CD4-positive, alpha-beta T cell treated with Interleukin-4 for 4 hours (primary cell): ENCODE measurements at places on chromosomes 5 and 9.

- DNase-seq, result no peak
Measured at GRCh38 chr5:131021646-131022045, 143.4 kb downstream of the HINT1 start.

DNA sequence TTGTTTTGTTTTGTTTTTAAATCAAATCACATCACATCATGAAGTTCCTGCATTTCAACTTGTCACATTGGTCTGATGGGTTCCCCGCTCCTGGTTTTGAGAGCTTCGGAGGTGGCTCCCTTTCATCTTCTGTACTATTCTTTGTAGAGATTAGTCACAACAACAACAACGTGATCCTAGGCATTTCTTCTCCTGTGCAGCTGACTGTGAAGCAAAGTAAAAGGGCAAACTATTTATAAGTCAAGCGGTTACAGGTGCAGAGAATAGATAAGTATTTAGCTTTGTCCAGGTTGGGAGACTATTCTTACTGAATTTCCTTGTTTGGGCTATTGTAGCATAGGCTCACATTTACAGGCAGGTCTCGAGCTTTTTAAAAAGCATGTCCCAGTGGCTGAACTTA is 197.7 kb upstream of the CDKN2B start:
- DNase-seq, result no peak

DNA sequence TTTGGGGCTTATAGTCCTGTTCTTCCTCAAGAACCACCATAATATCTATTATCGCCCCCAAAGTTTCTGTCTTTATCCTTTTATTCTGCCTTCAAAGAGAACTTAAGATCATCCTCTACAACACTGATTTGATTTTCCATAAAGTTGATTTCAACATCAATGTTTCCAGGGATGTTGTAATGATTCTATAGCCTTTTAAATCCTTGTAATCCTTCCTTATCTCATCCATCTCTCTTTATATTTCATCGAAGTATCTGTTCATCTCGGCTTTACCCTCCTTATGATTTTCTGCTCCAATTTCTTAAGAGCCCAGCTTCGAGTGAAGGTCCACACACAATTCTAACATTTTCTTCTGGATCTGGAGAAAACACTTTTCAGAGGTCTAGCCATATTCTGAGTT is 218.4 kb downstream of the CDK5RAP2 start:
- DNase-seq, result no peak

DNA sequence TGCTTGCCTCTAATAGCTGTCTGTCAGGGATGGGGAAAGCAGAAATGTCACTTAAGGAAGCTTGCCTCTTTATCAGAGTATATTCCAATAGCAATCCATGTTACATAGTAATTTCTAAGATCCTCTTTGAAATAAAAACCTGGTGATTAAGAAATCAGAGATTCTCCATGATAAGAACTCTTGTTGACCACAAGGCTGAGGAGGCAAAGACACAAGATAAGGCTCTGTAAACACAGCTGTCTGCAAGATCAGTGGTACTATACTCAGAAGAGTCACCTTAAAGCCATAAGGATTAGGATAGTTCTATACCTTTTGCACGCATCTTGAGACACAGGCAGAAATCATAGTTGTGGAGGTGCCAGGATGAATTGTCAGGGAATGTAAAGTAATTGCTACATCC is 40.3 kb downstream of the HEXB start:
- DNase-seq, result no peak

DNA sequence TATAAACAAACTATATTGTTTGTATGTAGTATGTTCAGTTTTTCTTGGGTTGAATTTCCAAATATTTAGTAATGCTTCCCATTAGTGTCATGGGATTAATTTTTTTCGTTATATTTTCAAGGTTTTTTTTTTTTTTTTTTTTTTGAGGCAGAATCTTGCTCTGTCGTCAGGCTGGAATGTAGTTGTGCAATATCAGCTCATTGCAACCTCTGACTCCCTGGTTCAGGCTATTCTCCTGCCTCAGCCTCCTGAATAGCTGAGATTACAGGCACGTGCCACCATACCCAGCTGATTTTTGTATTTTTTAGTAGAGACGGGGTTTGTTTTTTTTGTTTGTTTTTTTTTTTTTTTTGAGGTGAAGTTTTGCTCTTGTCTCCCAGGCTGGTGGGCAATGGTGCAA is 10.6 kb downstream of the DDX46 start:
- DNase-seq, result no peak

- DNase-seq, result no peak
Measured at GRCh38 chr9:109311286-109311685, 9.6 kb downstream of the EPB41L4B start.

DNA sequence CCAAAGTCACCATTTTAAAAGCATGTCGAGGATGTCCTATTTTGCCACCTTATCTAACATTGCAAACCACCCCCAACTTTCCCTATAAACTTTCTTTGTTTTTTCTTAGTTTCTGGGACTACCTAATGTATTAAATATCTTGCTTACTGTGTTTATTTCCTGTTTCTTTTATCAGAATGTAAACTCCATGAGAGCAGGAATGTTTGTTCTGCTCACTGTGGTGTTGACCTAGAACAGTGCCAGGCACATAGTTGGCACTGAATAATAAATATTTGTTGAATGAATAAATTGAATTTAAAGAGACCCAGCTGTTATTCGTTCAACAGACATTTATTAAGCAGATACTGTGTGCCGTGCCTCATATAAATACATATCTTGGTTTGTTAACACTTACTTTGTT is 35.2 kb downstream of the MACIR start:
- DNase-seq, result no peak

GRCh38 chr9:2413160-2413805 is 208.3 kb upstream of the VLDLR start:
- no peak for DNase-seq

GRCh38 chr5:32504989-32505596 is 60.6 kb upstream of the ZFR start:
- DNase-seq, result no peak

- no peak for DNase-seq
Measured at GRCh38 chr5:151895660-151896030, 29.0 kb downstream of the GLRA1 start.

DNA sequence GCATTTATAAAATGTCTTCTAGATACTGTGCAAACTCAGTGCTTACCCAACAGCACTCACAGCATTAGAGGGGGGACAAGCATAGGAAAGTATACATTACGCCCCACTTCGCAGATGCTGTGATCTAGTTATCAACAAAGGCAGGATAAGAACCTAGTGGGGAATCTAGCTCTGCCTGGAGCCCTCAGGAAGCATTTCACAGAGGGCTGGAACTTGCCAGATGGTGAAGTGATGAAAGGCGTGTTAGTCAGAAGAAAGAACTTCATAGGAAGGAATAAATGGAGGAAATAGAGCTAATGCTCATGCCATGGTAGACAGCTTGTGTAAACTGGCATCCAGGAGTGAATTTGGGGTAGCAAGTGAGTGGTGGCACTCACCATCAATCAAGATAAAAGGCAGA is 25.8 kb downstream of the DIRAS2 start:
- no peak for DNase-seq
